ENCODE measurements at places on chromosomes 4 and X.

DNA sequence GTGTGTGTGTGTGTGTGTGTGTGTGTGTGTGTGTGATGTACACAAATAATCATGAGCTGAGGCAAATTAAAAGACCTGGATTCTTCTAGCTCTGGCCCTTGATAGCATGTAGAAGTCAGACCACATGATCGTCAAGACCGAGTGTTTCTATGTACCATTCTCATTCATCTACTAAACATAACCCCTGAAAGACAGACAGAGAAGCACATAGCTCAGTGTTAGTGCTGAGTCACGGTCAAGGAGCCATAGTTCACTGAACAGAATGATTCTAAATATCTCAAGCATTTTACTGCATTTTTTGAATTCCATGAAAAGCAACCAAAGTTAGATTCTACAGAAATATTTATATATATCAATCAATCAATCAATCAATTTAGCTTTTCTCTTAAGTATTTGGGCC lies 412.3 kb upstream of the CXorf51A start:
- DNase-seq, result no peak

DNA sequence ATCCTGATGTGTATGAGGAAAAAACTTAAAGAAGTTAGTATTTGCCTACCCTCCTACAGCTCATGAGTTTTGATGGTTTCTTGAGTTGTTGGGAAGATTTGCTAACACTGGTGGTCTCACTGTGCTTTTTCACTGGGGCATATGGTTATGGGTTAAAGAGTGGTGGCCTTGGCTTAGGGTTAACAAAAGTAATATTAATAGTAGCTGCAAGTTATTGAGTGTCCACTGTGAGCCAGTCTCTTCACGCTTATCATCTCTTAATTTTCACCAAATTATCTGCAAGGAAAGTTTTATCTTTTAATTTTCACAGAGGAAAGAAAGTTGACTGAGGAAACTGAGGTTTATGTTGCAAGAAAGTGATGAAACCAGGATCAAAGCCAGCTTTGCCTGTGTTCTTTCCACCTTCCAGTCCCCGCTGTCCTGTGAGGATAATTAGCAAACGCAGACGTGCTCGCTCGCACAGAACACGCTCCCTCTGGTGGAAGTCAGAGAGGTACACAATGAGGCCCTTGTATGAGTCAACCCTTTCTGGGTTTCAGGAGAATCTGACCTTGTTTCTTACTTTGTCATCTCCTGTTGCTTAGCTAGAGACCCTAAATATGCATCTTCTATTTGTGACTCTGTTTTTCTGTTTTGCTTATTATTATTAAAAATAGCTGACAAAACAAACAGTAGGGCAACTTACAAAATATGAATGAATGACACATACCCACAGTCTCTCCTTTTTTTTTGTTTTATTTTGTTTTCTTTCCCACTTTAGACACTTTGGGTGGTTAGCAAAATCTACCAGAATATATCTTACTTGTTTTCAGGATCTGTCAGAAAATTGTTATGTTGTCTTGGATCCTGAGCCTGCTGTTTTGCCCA lies 94.3 kb downstream of the DDIT4L start:
- peak; percentile 51 for DNase-seq

DNA sequence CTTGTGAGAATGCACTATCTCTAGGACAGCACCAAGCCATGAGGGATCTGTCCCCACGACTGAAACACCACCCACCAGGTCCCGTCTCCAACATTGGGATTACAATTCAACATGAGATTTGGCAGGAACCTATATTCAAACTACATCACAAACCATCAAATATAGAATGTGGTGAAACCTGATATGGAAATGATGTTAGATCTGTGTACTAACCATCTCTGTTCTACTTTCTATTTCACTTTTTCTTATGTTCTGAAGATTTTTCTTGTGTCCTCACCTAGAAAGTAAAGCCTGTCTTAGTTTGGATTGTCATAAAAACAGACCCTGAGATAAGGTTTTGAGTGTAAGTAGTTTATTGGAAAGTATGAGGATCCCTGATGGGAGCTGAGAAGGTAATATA lies 37.8 kb upstream of the TACR3 start:
- no peak for DNase-seq

DNA sequence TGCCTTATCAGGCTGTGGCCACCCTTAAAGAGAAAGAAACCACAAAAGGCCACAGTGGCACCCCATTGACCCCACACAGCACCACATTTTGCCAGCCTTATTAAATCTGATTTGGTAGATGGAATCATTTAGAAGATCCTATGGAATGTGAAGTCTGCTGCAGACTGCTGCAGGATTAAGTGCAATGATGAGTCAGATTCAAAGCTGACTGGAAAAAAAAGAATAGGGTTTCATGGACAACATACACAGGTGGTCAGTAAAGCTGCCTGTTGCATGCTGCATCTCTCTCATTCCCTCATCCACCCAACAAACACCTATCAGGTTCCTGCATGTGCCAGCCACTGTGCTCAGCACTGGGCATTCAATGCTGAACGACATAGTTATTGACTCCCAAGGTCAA lies 56.6 kb downstream of the CHST7 start:
- no peak for DNase-seq

DNA sequence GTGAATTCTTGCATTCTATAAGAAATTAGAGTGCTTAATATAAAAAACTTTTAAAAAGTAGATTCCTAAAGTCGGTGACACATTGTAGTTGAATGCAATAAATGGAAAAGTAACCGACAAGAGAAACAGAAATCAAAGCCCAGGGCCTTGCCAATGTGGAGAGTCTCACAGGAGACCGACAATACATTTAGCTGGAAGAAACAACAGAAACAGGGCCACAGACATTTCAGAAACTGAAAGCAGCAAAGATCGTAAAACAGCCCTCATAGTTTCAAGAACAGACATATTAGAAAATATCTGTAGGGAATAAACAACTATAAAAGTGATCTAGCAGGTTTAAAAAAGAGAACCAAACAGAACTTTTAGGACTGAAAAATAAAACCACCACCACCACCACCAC lies 49.5 kb downstream of the STAP1 start:
- DNase-seq, result no peak

- no peak for DNase-seq
Observed at GRCh38 chr4:184807256-184807655, 18.5 kb downstream of the ACSL1 start.

DNA sequence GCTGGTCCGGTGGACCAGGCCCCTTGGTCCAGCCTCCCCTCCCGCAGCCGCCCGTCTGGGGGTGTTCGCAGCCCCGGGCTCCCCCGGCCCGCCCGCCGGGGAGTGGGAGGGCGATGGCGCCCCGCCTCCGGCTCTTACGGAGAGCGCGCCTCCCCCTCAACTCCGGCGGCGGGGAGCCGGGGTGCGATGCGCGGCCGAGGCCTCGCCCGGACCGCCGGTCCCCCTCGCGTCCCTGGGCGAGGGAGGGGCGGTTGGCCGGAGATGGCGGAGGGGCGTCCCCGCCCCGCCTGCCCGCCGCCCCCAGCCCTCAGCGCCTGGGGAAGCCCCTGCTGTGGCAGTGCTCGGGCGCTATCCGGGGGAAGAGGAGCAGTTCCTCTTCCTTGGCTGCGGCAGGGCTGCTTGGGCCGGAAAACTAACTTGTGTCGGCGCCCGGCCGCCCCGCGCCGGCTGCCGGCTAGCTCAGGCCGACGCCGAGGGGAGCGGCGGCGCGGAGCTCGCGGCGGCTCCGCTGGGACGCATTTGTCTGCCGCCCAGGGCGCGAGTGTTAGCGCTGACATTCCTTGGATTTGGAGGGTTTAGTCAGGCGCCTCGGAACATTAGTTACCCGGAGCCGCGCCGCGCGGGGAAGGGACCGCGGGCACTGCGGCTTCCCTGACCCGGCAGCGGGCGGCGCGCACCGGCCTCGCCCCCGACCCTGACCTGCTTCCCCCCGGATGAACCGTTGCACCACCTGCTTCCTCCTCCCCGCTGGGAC lies 994 bp downstream of the GALNT7 start:
- DNase-seq, result no peak

DNA sequence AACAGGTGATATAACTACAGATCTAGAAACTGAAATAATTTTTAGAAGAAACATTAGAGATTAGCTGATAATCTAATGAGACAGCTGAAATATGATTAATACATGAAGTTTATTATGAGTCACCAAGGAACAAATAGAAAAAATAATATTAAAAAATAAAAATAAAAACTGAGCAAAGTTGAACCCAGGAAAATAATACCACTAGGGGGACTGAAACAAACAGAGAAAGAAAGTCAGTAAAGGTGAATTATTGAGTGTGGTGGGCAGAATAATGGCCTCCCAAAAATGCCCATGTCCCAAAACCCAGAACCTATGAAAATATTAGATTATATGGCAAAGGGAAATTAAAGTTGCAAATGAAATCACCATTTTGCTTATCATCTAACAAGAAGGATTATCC lies 820.7 kb upstream of the INTU start:
- no peak for DNase-seq

GRCh38 chr4:37666625-37667071 lies 19.5 kb downstream of the RELL1 start:
- no peak for DNase-seq

DNA sequence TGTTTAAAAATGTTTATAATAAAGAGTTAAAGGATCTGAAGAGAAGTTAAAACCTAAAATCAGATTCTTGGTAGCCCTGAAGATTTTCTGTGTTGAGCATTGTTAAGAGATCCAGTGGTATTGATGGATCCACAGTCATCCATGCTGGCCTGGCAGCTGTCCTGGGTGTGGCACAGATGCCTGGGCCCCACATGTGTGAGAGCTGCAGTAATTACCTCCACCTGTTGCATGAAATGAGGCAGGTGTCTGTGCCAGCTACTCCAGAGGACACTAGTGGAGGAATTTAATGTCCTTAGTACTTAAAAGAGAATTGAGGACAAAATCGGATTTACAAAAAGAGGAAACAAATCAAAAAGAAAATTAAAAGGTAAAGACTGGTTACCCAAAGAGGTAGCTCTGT lies 44.0 kb downstream of the MGST2 start:
- no peak for DNase-seq

DNA sequence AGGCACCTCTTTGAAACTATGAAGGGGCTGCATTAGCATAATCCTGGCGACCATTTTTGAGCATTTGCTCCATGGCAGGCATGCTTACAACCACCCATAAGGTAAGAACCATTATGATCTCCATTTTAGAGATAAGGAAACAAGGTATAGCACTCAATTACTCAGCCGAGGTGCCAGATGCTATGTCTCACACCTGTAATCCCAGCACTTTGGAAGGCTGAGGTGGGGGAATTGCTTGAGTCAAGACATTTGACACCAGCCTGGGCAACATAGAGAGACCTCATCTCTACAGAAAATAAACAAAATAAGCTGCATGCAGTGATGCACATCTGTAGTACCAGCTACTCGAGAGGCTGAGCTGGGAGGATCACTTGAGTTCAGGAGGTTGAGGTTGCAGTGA lies 43.6 kb downstream of the TIGD4 start:
- DNase-seq, result no peak

Data from AG04449 (cell line).